ENCODE measurements at places on chromosomes 5 and 9.

DNA sequence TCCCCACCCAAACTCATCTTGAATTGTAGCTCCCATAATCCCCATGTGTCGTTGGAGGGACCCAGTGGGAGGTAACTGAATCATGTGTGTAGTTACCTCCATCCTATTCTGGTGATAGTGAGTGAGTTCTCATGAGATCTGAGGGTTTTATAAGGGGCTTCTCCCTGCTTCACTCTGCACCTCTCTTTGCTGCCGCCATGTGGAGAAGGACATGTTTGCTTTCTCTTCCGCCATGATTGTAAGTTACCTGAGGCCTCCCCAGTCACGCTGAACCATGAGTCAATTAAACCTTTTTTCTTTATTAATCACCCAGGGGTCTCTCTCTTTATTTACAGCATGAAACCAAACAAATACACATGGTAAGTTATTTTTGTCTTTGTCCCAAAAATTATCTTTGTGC is 726.1 kb downstream of the CDH18 start:
- no peak for DNase-seq

- DNase-seq, result no peak
These were observed 3.2 kb upstream of the CDHR2 start for GRCh38 chr5:176545737-176546509.

- no peak for DNase-seq
These were observed 32.1 kb downstream of the RAI14 start for GRCh38 chr5:34688015-34688810.

GRCh38 chr5:111494355-111494999 is 17.9 kb downstream of the STARD4 start:
- DNase-seq, result no peak

GRCh38 chr5:30390095-30390494 is 803.4 kb upstream of the CDH6 start:
- no peak for DNase-seq

GRCh38 chr5:82354543-82354942 is 76.4 kb upstream of the RPS23 start:
- no peak for DNase-seq

- DNase-seq, result peak; percentile 11
These were observed 69.3 kb upstream of the NIPAL4 start for GRCh38 chr5:157390551-157391297.

- peak; percentile 70 for DNase-seq
These were observed 53.6 kb downstream of the GPR107 start for GRCh38 chr9:130107234-130107861.

DNA sequence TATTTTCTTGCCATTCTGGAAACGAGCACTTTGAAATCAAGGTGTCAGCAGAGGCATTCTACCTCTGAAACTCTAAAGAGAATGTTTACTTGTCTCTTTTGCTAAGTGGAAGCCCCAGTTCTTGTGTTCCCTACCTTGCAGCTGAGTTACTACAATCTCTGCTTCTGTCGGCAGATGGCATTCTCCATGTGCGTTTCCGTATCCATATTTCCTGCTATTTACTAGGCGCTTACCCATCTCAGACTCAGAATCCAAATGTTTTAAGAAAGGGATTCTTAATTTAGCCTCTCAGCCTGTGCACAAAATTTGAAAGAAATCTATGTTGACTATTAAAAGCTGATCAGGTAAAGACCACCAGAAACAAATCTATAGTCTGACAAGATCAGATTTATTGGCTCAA is 221.3 kb upstream of the FTMT start:
- no peak for DNase-seq

DNA sequence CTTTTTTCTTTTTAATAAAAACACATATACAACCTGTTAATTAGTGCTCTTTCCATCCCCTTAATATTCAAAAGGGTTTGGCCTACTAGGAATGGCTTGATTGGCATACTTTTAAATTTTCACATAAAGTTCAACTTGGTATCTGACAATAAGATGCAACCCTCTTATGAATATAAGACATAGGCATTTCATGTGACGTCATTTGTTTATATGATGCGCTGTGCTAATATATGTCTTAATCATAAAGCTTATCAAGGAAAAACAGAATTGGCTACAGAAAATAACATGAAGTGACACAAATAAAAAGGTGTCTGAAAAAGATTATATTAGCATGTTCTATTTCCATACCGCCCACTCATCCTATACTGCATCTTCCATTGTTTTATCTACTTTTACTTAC is 1642.4 kb downstream of the EFNA5 start:
- DNase-seq, result no peak

- no peak for DNase-seq
These were observed 1.3 kb upstream of the INIP start for GRCh38 chr9:112719241-112719691.

DNA sequence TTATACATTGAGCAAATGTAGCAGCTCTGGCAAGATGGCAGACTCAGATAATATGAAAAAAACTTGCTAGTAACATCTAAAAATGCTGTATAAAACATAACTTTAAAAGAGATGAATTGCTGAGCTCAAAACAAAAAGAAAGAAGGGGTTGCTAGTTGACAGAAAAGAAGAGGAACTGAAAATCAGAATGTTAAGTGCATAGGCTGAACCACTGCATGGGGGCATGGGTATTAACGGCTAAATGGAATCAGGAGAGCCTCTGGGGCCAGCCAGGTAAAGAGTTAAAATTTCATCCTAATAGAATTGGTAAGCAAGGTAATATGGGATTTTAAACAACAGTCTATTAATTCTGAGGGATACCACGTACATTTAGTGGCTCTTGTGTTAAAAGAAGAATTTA is 146.8 kb downstream of the SMC2 start:
- no peak for DNase-seq

DNA sequence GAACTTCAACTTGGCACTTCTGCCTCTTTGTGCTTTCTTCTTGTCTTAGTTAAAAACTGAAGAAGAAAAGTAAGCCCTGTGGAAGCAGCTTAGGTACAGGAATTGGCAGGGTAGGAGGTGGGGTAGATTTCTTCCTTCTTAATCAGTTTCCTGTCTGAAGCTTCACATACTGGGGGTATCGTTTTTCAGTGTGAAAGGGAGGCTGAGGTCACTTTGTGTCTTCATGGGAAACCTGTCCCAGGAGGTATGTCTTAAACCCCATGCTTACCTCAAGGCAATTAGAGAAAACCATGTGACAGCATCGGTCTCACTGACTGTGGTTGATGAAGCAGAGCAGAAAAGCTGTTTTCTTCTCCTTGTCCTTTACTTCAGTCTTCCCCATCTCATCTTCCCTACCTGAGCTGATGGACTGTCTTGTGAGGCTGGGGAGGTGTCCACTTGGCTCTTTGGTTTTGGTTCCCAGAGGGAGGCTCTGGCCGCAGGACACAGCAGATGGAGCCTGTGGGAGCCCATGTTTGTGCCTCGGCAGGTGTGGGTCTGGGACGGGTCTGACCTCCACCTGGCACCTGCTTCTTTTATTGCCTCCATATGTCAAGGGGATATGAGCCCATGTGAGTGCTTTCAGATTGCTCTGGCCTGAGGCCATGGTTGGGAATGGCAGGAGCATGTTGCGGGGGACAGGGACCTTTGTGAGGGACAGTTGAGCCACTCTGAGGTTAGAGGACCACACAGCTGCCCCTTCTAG is 47.0 kb downstream of the SH3GL2 start:
- no peak for DNase-seq

DNA sequence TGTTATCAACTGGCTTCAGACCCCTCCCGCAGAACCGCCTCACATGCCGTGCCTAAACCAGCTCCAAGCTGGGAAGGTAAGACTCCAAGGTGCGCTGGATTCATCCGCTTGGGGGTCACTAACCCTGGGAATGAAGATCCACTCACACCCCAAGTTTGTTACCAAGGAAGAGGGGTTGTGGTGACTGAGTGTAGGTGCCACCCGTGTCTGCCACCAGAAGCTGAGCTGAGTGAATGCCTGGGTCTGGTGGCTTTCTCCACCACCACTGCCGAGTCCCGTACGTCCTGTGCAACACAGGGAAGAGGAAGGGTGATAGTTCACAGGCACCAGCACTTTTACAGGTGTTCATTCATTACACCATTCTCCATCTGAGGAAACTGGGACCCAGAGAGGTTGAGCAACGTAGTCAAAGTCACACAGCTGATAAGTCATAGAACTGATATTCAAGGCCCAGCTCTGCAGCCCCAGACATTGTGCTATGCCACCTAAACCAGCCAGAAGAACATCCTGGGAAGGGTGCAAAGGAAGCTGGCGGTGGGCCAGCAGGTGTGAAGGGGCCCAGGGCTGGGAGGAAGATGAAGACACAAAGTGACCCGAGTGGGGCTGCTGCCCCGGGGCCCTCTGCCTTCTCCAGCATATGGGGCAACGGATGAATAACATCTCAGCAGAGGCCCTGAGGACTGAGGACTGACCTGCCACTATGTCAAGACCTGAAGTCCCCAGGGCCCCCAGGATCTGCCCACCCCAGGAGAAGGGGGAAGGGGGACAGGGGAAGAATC is 70.9 kb upstream of the PPP1R26 start:
- DNase-seq, result no peak

- DNase-seq, result no peak
These were observed 13.1 kb upstream of the EGFLAM start for GRCh38 chr5:38245307-38245706.

DNA sequence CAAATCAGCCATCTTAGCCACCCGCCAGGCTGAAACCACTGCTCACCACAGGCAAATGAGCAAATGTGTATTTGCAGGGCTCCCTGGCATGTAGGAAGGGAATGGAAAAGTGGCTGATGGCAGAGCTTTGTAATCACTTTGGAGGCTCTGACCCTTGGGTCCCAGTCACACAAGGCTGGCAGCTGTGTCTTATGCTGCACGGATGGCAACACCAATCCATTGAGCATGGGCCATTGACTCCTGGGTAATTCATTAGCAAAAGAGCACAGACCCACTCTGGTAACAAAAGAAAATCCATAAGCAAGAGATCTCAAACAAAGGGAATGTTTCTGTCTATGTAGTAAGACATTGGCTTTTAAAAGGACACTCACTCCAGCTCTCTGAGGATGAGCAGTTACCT is 57.6 kb downstream of the SPOCK1 start:
- no peak for DNase-seq

DNA sequence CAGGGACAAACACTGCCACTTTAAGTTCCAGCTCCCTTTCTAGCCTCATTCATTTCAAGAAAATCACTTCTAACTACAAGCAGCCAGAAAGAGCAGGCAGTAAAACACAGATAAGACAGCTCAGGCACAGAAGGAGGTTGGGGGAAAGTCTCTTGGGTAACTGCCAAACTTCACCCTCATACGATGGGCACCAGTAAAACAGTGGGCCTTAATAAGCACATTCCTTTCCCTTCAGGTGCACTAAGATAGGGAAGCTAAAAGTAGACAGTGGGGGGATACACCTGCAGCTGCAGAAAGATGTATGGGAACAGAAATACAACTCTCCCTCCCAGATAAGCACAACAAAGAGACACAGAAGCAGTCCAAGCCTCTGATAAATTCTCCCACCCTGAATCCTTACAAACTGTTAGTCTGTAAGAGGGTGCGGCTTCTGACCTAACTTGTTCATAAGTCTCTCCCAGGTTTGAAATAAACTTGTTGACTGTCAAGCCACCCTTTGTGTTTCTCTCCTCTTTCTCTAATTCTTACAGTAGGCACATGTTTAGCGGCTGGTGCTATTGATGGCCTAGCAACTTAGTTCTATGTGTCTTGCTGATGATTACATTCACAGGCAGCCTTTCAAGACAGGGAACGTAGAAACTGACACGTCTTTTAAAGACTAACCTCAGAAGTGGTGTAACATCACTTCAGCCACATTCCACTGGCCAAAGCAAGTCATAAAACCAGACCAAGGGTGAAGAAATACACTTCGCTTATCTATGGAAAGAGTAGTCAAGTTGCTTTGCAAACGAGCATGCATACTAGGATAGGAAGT is 6.8 kb upstream of the CKS2 start:
- DNase-seq, result no peak

DNA sequence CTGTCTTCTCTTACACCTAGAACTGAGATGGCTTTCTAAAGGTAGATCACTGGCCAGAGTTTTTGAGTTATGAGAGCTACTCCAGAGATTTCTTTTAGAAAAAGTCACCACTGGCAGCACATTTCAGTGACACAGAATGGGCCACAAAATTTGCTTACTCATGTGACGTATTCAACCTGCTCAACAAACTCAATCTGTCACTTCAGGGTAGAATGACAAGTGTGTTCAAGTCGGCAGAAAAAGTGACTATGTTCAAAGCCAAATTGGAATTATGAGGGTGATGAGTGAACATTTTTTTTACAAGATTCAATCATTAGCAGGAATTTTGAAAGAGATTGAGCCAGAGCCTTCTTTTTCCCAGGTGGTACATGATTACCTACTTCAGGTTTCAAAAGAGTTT is 46.5 kb downstream of the TAF11L14 start:
- no peak for DNase-seq

DNA sequence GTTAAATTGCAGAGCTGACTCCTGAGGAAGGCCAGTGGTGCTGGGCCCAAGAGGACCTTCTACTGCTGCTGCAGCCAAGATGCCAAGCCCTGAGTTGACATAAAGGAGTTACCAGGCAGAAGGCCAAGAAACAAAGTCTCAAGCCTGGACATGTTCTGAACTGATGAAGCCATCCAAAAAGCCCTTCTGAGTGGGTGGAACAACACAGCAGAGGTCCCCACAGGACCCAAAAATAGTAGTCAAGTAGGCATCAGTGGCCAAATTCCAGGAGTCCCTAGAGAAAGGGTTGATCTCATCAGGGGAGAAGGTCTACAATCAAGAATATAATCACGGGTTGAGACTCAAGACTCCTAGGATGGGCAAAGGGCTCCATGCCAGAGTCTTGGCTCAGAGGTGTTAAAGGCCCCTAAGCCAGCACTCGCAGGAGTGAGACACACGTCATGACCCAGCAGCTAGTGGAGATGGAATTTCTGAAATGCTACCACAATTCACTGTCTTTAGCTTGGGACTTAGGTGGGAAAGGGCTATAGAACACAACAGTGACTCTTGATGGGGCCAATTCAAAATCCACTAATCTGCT is 119.7 kb downstream of the FANCC start:
- no peak for DNase-seq

DNA sequence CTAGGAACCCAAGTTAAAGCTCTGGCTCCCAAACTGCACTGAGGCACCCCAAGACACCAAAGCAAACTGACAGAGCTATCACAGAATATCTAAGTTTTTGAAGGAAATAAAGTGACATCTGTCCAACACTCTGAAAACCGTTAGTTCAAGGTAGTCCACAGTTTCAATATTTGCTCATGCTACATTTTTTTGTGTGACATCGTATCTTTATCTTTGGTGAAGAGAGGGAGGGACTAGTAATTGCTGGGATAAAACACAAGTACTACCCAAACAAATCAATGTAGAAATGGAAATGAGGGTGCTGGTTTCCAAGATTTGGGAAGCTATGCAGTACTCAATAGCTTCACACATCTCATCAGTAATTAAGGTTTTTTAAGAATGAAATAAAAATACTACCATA is 20.6 kb downstream of the LIFR start:
- DNase-seq, result no peak

- no peak for DNase-seq
These were observed 396.5 kb downstream of the MLLT3 start for GRCh38 chr9:20225826-20226225.
